ENCODE measurements at places on chromosomes 3 and 15. TPM values are rescaled to one million over a fixed set of nuclear protein-coding genes. Genes with fewer than 3 reads are reported as not detected.
A peak's percentile ranks its signal among the peaks of the same experiment; 100 is the strongest.

- no peaks in the 10 kb centered on the region for H3K4me1 ChIP-seq
- peaks cover 4% of the 10 kb centered on the region for H3K36me3 ChIP-seq
- DNase-seq, result no peak
- H3K4me3 ChIP-seq, result no peak overlapping the region
- no peaks in the 10 kb centered on the region for H3K27me3 ChIP-seq
Measured at GRCh38 chr3:138687236-138687635, 78.7 kb downstream of the FAIM start.

RYR3 gene
- total RNA-seq, result 3.4 TPM

CPLX3 gene
- not detected for total RNA-seq

- DNase-seq, result peak; percentile 47
- peak overlapping the region; percentile 21 for H3K4me3 ChIP-seq
- H3K36me3 ChIP-seq, result no peaks in the 10 kb centered on the region
Measured at GRCh38 chr15:84603630-84604379, 3.0 kb downstream of the ZSCAN2 start.

CCK gene
- 2.4 TPM for total RNA-seq

Measured in H1 (cell line).